ENCODE measurements at places on chromosomes 12 and 14.

DNA sequence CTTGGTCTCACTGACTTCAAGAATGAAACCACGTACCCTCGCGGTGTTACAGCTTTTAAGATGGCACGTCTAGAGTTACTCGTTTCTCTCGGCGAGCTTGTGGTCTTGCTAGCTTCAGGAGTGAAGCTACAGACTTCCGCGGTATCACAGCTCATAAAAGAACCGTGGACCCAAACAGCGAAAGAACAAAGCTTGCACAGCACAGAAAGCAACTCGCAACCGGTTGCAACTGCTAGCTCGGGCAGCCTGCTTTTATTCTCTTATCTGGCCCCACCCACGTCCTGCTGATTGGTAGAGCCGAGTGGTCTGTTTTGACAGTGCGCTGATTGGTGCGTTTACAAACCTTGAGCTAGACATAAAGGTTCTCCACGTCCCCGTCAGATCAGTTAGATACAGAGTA lies 4.2 kb upstream of the CLEC4C start:
- DNase-seq, result no peak

GRCh38 chr12:72075891-72076557 lies 137.4 kb downstream of the TPH2 start:
- no peak for DNase-seq

GRCh38 chr14:84591827-84592445 lies 938.0 kb upstream of the FLRT2 start:
- DNase-seq, result no peak

GRCh38 chr12:571795-572531 lies 91.3 kb downstream of the NINJ2 start:
- DNase-seq, result no peak

GRCh38 chr14:103742499-103743255 lies 27.1 kb downstream of the ZFYVE21 start:
- no peak for DNase-seq

- DNase-seq, result no peak
Measured at GRCh38 chr12:119241049-119241448, 62.3 kb downstream of the HSPB8 start.

- no peak for DNase-seq
Measured at GRCh38 chr14:45728434-45729225, 475.6 kb upstream of the MIS18BP1 start.

DNA sequence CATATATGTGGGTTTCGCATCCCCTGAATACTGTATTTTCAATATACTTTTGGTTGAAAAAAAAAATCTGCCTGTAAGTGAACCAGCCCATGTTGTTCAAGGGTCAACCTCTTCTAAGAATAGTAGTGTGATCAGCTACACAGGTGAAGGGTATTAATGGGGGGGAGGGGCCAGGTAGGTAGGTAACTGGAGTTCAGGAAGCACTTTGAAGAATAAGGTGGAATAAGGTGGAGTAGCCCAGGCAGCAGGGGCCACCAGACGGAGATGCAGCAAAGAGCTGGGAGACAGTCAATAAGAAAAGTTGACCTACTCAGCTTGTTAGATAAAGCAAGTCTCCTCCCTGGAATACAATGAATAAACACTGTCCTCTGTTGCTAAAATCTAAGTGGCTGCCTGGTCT lies 9.3 kb downstream of the LDHB start:
- no peak for DNase-seq

DNA sequence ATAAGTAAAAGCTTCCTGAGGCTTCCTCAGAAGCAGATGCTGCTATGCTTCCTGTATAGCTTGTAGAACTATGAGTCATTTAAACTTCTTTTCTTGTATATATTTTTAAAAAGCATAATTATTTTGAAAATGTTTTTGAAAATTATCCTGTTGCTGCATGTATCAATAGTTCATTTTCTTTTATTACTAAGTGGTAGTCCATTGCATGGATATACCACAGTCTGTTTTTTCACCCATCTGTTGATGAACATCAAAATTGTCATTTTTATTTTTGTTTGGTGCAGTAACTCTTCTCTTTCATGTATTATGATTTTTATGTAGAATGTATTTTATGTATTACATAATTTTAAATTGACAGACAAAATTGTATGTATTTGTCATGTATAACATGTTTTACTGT lies 81.4 kb downstream of the TMTC3 start:
- no peak for DNase-seq

- no peak for DNase-seq
Measured at GRCh38 chr12:22069851-22070250, 23.8 kb downstream of the CMAS start.

DNA sequence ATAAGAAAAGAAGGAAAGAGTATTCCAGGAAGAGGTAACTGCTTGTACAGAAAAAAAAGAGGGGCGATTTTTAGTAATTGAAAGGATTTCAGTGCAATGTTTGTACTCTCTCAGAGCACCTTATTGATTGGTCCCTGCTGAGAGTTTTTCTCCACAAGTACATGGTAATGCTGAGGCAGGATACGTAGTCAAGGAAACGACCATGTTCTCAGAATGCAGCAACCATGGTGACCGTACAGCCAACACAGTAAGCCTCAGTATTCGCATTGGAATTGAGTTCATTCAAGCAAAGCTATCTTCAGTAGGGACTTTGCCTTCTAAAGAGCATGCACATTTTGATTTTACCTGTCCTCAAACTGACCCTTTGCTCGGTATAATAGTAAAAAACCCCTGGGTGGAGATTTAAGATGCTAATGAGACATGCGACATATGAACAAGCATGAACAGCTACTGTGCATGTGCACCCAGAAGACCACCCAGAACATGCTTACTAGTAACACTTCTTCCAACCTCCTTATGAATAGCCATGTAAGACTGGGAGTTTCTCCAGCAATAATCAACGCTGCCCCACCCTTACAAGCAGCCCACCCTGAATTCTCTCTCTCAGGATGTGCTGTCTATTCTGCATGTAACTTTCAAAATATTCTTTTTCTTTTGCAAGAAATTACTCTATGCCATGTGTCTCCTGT lies 6.2 kb upstream of the SLC41A2 start:
- no peak for DNase-seq

DNA sequence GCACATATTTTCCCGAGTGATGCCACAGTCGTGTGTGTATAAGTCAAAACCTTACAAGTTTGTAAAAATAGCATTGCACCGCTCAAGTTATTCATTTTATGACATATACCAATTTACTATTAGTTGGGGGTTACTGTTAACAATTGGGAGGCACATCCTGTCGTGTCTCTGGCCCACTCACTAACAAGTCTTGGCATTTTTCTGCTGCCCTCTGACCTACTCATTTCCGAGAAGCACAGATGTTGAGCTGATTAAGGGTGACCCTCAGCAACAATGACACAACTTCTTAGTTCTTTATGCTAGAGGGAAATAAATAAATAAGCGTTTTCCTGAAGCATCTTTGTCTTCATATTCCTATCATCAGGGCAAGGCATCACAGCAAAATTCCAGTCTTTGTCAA lies 6.8 kb upstream of the ATG14 start:
- DNase-seq, result no peak

- DNase-seq, result no peak
Measured at GRCh38 chr12:42574851-42575266, 14.7 kb downstream of the PRICKLE1 start.

GRCh38 chr12:14186193-14186502 lies 179.3 kb upstream of the ATF7IP start:
- DNase-seq, result no peak

GRCh38 chr12:60148109-60148508 lies 552.3 kb downstream of the SLC16A7 start:
- no peak for DNase-seq

DNA sequence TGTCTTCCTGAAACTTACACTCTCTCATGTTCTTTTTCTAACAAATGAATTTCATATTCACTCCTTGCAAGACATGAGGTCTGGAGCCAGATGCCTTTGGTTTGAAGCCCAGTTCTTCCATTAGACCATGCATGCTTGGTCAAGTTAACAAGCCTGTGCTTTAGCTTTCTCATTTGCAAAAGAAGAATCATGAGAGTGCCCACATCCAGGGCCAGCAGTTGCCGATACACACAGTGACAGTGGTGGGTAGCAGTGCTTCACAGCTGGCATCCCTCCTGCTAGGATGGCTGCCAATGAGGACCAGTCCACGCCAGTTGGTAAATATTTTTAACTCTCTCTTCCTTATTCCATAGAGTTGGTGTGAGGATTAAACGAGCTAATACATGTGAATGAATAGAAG lies 163.1 kb downstream of the PHLDA1 start:
- DNase-seq, result no peak

DNA sequence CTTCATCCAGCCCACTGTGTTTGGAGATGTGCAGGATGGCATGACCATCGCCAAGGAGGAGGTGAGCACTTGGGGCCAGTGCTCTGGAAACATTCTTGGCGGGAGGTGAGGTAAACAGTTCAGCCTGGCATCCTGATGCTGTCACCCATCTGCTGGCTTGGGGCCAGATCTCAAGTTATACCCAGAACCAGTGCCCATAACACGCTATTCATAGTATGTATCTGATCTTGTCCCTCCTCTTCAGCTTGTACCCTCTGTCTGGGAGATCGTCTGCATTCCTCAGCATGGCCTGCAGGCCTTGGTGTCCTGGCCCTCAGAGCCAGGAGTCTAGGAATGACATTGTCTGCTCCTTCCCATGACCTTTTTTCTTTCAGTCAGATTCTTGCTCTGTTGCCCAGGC lies 31.4 kb downstream of the ALDH2 start:
- DNase-seq, result no peak

DNA sequence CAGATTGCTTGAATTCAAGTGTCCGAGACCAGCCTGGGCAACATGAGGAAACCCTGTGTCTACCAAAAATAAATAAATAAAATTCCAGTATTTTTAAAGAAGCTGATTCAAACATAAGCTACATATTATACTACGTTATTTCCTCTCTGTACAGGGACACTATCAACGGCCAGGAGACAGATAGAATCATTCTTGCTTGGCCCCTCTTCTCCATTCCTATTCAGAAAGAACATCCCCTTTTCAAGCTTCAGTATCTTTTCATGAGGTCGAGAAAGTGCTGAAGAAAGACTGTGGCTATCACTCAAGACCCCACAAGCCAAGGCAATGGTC lies 314 bp upstream of the DHRS7 start:
- no peak for DNase-seq

DNA sequence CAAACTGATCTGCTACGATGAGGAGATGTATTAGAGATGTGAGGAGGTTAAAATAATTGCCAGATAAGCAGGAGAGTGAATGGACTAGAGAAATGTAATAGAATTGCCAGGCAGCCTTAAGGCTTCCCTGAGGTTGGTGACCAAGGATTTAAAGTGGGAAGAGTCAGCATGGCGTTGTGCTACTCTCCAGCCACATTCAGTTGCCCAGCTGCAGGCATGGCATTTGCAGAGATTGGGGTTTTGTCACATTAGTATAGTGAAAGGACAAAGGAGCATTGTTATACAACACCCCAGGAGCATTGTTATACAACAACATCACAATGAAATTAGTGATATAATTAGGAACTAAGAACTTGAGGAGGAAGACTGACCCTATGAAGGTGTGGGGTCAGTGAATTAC lies 31.7 kb downstream of the MARK3 start:
- no peak for DNase-seq

DNA sequence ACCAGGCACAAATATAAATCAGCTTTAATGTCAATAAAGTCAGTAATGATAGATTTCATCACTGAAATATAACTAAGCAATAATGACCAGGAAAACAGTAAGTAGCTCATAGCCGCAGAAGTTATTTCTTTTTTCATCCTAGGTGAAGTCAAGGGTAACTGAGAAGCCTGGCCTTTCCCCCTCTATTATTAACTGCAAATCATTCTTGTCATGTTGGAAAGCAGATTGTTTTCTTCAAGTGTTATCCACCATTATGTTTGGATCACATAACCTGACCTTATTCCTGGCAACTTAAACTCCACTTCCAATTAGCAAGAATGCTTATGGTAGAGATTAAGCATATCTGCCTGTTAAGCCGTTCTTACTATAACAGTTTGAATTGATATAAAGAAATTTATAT lies 603.4 kb upstream of the FOXG1 start:
- no peak for DNase-seq

DNA sequence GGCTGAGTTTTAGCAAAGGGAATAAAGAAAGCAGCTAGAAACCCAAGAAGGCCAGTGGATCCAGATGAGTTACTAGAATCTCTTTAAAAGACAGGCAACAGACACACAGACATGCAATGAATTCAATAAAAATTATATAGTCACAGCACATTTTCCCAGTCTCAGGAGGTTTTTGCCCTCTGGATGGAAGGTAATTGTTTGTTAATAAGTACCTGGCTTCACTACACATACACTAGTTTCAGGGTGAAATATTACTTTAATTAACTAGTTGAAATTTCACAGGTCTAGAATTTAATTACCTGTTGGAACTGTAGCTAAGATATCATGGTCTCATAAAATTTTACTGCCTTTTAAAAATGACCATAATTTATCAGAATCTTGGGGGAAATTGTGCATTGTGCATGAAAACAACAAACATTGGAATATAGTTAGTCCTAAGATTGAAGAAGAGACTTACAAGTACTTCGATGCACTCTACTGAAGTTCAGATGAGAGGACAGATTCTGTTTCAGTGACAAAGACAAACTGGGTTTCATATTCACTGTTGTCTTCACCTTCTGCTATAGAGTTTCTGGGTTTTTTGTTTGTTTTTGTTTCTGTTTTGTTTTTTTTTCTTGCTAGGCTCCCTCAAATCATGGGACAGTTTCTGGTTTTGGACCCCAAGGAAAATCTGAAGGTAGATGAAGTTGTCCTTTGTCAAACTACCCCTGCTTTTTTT lies 277.0 kb upstream of the GARIN6 start:
- DNase-seq, result no peak
